NCI-H2171 (cell line): ENCODE measurements at places on chromosomes 11 and 22.

GRCh38 chr22:19800761-19801244 lies 40.2 kb downstream of the TBX1 start:
- DNase-seq, result no peak

DNA sequence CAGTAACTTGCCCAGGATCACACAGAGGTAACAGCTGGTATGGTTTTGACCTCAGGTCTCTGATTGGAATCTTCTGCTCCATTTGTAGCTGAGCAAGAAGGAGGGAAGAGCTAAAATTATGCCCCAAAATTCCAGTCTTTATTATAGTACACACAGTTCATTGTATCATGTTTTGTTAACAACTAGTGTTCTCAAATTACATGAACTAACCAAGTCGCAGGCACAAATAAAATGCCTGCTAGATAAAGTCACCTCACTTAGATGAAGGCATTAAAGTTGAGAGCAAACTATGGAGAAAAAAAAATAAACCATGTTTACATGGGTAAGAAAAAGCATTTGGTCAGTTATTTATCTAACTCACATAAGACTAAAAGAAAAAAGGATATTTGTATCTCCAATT lies 58.8 kb downstream of the PDGFD start:
- no peak for DNase-seq

DNA sequence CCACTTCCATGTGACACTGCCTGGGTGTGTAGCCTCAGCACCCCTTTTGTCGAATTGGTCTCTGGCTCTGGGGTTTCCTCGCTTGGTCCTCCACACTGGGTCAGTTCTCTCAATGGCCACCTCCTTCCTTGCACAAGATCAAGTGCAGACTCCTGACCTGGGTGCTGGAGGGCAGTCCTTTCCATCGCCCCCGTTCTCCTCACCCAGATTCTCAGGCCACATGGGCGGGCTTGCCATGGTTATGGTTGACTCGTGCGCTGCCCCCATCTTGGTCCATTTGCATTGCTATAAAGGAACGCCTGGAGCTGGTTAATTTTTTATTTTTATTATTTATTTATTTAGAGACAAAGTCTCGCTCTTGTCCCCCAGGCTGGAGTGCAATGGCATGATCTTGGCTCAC lies 5.5 kb upstream of the PARVB start:
- DNase-seq, result no peak

DNA sequence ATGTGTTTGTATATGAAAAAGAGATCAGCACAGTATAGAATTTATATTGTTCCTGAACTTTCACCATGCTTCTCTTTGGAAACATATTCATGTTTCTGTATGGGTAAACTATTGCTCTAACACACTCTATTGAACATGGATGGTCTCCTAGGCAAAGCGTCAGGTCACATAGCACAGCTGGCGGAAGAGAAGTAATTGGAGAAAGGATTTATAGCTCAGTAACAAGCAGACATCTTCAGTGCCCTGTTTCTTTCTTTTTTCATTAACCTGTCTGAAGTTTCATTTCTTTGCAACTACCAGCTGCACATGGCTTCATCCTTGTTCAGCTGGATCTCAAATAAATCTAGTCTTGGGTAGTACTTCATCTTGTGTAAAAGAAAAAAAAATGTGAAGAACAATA lies 84.4 kb upstream of the TRPC6 start:
- DNase-seq, result no peak

DNA sequence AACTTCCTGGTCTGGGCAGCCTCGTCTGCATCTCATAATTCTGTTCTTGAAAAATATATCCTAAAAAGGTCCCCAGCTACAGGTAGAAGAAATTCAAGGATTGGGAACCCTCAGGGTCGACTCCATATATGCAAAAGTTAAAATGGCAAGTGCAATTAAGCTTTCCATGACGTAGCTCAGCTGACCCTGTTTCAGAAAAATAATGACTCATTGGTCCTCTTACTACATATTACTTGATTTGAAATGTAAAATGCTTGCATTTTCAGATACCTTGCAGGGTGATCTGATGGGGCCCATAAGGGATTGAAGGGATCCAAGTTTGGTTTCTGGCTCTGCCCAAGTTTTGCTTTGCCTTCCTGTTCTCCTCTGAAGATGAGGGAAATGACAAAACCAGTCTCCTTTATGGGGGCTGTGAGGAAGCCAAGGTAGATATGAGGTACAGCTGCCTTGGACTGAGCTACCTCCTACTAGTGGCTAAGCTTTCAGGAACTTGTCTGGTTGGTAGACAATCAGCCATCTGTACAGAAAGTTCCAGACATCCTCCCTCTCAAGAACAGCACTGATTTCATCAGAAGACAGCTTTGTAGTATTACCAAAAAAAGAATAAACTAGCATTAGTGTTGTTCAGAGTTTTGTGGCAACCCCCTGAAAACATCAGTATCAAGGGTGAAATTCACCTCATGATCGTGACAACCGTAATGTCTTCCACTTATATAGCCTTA lies 177.3 kb downstream of the DBX1 start:
- DNase-seq, result no peak

DNA sequence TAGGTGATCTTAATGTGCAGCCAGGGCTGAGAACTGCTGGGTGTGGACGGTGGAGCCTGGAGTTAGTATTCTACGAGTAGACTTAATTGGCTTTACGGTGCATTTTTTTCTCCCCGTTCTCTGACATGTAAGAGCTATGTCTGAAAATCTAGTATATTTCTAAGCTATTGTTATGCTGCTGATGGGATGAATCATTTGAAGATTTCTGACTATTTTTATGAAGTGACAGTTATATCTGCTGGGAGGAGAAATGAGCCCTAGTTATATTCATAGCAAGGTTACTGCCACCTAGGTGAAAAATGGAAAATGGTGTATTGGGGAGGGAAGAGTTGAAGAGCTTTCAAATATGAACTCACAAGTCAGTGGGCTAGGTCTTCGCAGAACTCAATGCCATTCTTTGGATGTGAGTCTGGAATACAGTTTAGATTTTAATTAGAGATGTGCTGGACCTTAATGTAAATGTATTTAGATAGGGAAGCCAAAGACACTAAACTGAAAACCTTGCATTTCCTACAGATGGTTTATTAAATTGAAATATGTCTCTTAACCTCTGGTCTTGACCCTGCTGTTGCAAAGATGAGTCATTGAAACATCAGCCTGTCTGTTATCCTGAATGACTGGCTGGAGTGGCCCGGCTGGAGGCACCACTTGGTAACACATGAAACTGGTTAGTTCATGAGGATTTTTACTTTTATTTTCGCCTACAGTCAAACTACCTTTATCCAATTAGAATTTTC lies 293.7 kb downstream of the DDX10 start:
- no peak for DNase-seq

GRCh38 chr22:39748877-39749276 lies 144.7 kb downstream of the ENTHD1 start:
- DNase-seq, result no peak
